ENCODE measurements at places on chromosomes 2 and 18.
A peak's percentile ranks its signal among the peaks of the same experiment; 100 is the strongest.

- no peak for DNase-seq
These were observed 11.6 kb upstream of the ALLC start for GRCh38 chr2:3646446-3646845.

DNA sequence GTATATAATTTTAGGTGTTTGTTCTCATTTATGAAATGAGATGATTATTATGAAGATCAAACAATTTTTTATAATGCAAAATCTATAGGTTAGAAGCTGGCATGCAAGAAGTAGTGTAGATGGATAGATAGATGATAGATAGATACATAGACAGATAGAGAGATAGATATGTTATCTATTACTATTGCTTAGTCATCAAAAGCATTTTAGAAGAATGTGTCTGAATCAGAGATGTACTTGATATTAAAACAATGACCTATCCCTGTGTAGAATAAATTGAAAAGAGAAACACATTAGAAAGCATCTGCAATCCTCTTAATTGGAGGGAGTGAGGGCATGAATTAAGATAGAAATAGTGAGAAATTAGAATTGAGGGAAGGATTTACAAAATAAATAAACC, 436.2 kb upstream of the NXPH2 start:
- DNase-seq = no peak

DNA sequence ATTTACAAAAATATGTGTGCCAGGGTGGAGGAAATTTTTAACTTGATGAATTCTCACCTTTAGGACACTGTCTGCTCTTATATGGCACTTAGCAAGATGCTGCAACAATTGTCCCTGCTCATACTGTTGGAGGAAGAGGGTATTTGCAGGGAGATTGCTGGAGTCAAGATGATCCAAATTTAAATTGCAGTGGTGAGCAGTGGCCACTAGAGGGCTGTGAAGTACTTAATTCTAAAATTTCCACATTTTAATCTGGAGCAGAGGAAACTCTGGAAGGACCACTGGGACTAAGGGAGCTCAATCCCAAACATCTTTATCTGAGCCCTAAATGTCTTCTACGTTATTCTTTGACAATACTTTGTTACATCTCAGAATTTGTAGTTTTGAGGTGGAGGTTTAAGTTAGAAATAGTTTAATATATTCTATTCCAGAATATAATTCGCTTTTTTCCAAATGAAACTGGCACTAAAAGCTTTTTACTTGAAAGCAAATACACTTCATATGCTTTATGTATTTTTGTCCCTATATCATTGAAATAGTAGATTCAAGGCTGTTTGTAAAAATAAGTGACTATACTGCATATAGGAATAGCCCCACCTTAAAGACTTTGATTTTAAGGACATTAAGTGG, 33.0 kb upstream of the PTH2R start:
- DNase-seq = peak; percentile 63

- DNase-seq = no peak
These were observed 3.4 kb upstream of the YIPF4 start for GRCh38 chr2:32274289-32274688.

All from Ammon's horn (tissue), 1 donor.